ENCODE measurements at places on chromosomes 16 and 17.

- no peak for DNase-seq
Observed at GRCh38 chr16:64234200-64234599, 887.7 kb downstream of the CDH11 start.

DNA sequence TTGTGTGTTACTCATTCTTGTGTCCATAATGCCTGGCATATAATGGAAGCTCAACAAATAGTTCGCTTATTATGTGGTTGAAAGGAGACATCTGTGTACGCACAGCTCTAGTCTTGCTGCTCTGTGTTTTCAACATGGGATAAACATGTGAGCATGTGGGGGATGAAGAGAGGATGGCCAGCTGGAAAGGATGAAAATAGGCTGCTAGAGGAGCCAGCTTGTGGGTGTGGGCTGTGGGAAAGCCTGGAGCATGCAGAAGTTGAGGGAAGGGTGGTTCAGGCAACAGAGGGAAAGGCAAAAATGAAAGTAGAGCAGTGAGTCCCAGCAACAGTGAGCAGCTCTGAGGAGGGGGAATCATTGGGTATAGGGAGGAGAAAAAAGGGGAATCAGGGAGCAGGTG lies 324.6 kb upstream of the CDH11 start:
- no peak for DNase-seq

DNA sequence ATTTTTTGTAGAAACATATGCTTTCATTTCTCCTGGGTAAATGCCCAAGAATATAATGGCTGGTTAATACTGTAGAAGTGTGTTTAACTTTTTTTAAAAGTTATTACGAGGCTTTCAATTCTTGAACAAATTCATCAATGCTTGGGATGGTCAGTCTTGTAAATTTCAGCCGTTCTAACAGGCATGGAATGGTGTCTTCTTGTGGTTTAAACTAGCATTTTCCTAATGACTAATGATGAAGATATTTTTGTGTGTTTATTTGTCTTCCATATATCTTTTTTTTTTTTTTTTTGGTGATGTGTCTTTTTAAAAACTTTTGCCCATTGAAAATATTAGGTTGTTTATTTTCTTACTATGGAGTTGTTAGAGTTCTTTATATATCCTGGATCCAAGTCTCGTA lies 67.1 kb downstream of the MGAT5B start:
- DNase-seq = no peak

DNA sequence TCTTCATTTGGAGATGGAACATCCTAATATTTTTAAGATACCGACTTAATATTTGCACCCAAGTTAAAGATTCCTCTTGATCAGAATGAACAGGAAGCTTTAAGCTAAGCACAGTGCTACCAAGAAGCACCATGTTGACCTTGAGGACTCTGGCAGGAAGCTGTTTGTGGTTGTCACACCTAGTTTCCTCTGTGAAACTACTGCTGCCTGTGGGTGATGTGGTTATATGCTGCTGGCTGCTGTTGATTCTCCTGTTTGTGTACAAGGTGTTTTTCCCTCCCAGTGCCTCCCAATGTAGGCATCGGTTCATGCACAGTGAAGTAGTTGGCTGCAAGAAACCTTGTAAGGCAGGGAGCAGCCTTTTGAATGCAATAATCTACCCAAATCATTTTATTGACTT lies 23.4 kb downstream of the RBL2 start:
- DNase-seq = peak; percentile 43

DNA sequence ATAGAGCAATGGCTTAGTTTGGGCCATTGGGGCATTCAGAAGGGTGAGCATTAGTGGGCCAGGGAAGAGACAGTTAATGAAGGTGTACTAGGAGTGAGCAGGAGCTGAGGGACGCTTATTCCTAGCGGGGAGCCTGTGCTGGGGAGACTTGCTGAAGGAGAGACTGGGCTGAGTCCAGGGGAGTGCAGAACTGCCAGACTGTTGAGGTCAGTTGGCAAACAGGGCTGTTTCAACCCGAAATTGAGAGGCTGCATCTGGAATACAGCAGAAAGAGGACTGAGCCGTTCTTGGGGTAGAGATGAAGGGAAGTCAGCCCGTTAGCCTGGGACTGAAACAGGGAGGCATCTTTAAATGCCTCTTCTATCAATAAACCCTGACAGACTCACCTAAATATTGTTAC lies 33.2 kb downstream of the MAP2K6 start:
- no peak for DNase-seq

DNA sequence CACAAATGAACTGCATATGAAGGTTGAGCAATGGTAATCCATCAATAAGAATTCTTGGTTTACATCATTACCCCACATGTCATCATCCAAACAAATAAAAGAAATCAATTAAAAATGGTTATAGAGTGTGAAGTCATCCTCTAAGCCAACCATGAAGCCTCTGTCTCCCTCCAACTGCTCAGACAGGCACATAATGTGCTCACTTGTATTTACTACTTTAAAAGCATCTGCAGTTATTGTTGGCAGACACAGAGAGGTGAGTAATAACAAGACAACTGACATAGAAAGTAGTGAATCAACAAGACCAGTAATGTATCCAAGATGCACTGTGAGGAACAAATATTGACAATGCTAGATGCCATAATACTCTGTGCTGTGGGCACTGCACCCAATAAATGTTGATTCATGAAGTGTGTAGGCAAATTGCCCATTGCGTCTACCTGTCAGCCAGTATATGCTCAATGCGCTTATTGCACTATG lies 20.0 kb downstream of the ADAMTS18 start:
- no peak for DNase-seq

DNA sequence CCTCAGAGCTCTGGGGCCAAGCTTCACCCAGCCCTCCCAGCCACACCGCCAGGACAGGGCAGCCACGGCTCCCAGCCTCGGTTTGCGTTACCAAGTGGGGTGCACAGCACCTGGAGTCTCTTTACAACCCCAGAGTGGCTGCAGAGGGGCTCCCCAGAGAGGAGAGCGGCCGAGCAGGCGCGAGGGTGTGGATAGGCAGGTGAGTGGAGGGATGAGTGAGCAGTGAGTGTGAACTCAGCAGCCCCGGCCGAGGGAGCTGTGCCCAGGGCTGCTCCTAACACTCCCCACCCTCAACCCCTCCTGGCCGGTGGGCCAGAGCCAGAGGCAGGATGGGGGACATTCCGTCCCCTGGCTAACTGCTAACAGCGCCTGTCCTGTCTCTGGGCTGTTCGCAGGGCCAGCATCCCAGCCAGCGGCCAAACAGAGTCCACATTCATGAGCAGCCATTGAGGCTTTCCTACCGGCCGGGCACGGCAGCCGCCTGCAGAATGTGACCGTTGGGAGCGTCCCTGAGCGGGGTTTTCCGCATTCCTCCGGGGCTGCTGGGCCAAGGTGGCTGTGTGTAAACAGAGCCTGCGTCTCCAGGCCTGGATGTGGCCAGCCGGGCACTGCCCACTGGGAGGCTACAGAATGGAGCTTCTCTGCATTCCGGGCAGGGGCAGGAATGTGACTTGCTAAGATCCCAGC lies 5.3 kb downstream of the ZNF469 start:
- DNase-seq = no peak

DNA sequence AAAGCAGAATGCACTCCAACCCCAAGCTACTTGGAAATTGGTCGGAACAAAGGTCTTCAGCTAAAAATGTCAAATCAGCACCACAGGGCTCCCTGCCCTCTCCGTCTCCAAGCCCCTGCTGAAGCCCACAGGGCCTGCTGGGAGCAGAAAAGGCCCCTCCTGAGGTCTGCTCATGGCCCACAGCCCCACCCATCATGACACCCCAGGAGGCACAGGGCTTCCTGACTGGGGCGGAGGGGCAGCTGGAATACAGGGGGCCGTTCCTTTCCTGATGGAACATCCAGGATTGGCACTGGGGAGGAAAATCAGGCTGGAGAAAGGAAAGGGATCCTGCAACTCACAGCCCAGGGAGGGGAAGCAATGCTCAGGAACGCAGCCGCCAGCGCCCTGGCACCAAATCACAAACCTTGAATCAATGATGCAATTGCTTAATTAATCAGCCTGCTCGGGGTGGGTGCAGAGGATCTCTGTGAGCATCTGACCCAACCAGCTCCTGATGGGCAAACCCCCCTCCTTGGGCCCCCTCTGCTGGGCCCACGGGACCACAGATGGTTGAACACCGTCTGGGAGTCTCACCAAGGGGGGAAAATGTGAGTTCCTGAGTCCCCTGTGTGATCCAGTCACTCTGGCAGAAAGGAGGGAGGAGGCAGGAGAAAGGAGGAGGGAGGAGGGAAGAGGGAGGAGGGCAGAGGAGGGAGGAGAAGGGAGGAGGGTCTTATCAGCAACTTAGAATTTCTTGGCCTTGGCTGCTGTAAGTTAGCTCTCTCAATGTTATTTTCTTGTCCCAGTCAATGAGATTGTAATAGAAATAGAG lies 155.5 kb downstream of the ZNF423 start:
- DNase-seq = no peak

- DNase-seq = no peak
Observed at GRCh38 chr16:79186196-79186595, 414.3 kb downstream of the MAF start.

DNA sequence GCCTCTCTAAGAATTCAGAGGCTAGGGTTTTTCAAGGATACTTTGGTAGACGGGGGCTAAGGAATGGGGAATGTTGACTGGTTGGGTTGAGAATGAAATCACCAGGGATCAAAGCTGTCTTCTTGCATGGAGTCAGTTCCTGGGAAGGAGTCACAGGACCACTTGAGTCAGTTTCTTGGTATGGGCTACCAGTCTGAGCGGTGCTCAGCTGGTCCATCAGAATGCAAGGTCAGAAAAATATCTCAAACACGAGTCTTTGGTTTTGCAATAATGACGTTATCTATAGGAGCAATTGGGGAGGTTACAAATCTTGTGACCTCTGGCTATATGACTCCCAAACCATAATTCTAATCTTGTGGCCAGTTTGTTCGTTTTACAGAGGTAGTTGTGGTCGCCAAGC lies 18.4 kb downstream of the CHD9NB start:
- no peak for DNase-seq

- DNase-seq = no peak
Observed at GRCh38 chr17:40097931-40098845, 2.2 kb downstream of the NR1D1 start.

DNA sequence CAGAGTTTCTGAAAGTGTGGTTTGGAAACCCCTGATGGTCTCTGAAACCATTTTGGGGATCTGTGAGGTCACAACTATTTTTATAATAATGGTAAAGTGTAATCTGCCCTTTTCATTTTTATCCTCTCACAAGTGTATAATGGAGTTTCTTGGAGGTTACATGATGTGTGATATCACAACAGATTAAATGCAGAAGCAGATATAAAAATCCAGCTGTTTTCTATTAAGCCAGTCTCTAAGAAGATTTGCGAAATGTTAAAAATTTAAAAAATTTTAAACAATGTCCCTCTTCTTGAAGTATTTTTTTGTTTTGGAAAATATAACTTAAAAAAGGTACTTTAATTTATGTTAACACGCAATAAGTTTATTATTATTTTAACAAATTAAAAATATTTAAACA lies 48.7 kb downstream of the RPGRIP1L start:
- no peak for DNase-seq

DNA sequence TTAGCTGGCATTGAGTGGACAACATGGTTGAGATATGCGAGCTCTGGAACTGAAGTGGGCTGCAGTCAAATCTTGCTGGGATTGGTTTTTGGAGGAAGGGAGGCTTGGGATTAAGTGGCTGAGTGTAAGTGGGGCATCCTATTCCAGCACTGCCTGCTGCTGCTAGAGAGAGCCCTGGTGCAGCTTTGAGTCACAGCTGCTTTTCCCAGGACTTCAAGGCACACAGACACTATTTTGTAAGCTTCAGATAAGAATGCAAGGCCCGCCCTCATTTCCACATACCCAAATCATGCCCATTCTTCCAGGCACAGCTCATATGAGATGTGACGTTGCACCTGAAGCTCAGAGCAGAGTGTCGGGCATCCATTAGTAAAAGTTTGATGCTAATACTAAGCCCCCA lies 10.2 kb upstream of the MAF start:
- DNase-seq = no peak

DNA sequence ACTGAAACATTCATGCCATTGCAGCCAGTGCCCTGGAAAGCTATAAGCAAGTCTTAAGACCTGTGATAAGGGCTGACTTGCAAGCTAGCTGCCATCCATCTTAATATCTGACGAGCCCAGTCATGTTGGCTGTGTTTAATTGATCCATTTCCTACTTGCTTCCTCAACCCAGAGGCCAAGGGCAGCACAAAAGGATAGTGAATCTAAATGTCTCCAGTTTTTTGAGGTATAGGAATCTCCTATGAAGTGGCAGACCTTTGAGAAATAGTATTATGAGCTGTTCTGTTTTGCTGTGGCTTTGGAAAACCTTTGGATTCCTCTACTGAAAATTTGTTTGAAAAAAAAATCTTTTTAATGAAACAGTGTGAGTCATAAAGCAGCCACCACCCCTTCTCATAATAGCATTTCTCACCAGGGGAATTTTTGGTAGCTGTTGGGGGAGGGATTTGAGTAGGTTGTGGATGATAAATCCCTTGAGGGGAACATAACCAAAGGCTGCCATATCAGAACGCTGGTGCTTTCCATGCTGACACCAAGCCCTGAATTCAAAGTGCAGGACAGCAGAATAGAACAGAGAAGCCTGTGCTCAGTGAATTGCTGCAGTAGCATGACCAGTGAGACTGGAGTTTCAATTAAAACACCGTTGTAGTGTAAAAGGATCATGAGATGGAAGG lies 12.9 kb downstream of the ZNRF1 start:
- DNase-seq = peak; percentile 31

DNA sequence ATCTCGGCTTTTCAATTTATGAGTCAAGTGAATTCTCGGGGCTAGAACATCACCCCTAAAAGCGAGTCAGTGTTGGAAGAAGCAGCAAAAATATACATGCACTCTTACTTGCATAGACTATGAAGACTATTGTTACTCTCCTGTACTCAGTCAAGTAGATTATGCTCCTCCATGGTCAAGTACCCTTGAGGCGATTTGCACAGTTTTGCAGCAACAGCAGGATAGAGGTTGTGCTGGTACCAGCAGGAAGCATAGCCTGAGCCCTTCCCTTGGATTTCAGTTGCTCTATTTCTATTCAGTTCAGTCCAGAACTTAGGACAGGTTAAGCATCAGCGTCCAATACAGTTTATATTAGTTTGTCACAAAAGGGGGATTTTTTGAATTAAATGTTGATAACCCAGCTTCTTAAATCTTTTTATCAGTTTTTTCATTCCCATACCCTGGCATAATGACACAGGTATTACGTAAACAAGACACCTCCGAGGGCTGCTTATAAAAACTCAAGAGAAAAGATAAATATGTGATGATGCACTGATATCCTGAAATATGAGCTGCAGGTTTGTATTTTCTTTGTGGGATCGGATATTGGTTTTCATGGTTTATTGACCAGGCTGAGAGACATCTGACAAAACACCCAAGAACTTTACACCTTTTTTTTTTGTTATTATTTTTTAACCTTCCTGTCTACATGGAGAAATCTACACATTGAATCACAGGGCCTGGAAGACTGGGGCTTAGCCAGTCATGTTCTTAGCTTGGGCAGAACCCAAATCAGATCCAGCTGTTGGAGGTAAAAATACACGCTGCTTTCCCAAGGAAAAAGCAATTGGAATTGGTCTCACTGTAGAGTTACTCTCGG lies 144.1 kb downstream of the PITPNC1 start:
- no peak for DNase-seq
